Activated naive CD4-positive, alpha-beta T cell treated with anti-CD3 and anti-CD28 coated beads for 36 hours (primary cell): ENCODE measurements at places on chromosomes 7 and 10. TPM values are rescaled to one million over a fixed set of nuclear protein-coding genes. Genes with fewer than 3 reads are reported as not detected.
A peak's percentile ranks its signal among the peaks of the same experiment; 100 is the strongest.

SFRP5 gene
- not detected for total RNA-seq

THNSL1 gene
- total RNA-seq: 7.1 TPM

GJD4 gene
- total RNA-seq: not detected

UNC5B gene
- total RNA-seq: 0.05 TPM

GFRA1 gene
- not detected for total RNA-seq

GDF10 gene
- total RNA-seq: 0.19 TPM

FOXK1 gene
- 35.0 TPM for total RNA-seq

MYO1G gene
- total RNA-seq: 391 TPM

CTTNBP2 gene
- total RNA-seq: not detected

HMX2 gene
- 0.62 TPM for total RNA-seq

GIMAP7 gene
- 41.6 TPM for total RNA-seq

ZCCHC24 gene
- total RNA-seq: 0.52 TPM

HYAL4 gene
- total RNA-seq: not detected

SLC26A5 gene
- not detected for total RNA-seq

DNA sequence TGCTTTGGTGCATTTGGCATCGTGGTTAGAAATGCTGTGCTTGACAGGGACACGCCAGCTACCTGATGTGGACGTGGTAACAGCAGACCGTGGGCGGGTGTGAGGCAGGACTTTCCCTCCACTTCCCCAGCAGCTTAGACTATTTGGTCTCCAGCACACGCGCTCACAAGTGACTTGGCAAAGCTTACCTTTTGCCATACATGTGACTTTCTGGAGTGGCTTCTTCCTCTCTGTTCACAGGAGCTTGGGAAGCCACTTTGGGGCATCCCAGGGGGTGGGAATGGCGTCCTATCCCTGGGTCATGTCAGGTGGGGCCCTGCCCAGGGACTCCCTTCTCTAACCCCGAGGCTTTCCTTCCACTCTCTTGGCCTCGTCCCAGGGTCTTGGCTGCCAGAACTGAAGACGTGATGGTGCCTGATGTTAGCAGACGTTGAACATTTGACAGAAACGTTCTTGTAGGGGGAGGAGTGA lies 228.7 kb upstream of the KLF6 start:
- peak; percentile 67 for DNase-seq

DNA sequence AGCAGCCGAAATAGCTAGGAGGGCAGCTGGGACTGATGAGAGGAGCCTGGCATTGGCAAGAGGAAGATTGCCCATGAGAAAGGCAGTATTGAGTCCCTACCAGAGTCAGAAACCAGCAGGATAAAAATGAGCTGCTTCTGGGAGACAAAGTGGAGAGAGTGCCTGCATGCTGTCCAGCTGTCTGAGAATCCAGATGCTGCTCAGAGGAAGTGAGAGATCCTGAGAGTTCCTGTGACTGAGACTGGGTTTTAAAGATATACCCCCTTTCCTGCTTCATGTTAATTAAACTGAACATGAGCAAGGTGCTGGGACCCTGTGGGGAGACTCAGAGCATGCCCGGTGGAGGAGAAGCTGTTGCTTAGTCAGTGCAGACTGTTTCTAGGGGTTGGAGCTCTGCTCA lies 107.5 kb downstream of the KIF20B start:
- DNase-seq: no peak

- no peak for DNase-seq
Observed at GRCh38 chr7:50867034-50867356, 84.3 kb upstream of the GRB10 start.

GRCh38 chr10:77801474-77802161 lies 124.9 kb downstream of the DLG5 start:
- peak; percentile 53 for DNase-seq

- DNase-seq: no peak
Observed at GRCh38 chr10:10320956-10321355, 696.7 kb upstream of the CELF2 start.

DNA sequence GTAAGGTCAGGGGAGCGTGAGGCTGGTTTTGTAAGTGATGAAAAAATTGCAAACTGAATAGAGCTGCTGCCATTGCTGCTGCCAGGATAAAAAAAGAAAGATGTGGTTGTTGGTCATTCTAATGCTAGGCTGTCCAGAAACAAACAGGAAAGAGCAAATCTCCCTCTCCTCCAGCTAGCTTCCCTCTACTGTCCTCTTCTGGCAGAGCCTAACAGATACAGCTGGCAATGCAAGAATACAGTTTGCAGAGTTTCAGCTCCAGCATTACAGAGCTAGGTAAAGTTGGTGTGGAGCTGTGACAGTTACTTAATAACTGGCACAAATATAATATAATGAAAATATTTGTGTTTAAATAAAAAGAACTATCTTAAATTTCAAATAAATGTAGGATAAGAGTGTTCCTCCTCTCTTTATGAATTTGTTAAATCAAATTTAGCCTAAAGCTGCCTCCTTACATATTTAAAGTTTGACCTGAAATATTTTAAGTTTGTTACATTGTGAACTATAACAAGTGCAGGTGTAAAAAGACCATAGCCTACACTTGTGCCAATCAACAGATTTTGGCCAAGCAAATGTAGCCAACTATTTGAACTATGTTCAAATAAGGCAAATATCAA lies 407.7 kb downstream of the SH2D4B start:
- no peak for DNase-seq

- no peak for DNase-seq
Observed at GRCh38 chr10:88809621-88810020, 7.1 kb downstream of the LIPM start.

- DNase-seq: no peak
Observed at GRCh38 chr7:69893906-69894305, 295.6 kb downstream of the AUTS2 start.

DNA sequence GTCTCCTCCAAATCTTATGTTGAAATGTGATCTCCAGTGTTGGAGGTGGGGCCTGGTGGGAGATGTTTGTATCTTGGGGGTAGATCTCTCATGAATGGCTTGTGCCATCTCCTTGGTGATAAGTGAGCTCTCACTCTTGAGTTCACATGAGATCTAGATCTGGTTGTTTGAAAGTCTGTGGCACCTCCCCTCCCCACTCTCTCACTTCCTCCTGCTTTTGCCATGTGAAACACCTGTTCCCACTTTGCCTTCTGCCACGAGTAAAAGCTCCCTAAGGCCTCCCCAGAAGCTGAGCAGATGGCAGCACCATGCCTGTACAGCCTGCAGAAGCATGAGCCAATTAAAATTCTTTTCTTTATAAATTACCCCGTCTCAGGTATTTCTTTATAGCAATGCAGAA lies 23.5 kb downstream of the TMEM229A start:
- no peak for DNase-seq

DNA sequence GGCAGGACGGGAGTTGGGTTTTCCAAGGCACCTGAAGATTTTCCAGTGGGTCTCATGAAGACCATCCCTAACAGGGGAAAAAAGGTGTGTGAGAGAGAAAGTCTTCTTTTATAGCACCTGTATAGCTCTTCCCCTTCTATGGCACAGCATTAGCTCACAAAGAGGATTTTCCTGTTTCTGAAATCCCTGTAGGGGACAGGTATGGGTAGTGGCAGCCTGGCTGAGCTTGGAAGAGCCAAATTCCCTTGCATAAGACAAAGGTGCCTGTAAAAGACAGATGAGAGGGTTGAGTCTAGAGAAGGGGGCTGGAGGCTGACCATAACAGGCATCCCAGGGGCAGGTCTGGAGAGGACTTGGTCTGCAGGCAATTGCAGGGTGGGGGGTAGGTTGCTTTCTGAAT lies 63.7 kb downstream of the COL13A1 start:
- no peak for DNase-seq

DNA sequence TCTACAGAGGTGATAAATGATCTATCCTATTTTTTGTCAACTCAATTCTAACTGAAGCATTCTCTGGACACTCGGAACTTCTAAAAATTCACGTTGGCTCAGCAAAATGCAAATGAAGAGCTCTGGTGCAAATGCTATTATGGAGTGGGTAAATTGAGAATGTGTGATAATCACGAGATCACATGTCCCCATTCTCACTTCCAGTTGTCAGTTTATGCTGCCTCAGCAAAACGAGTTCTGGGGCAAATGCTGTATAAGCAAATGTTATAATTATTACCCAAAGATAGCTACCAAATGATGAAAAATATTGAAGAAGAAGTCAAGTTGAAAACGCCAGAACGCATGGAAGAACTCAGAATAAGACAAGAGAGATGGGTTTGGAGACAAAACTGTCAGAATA lies 29.4 kb downstream of the AKR1B1 start:
- DNase-seq: no peak

DNA sequence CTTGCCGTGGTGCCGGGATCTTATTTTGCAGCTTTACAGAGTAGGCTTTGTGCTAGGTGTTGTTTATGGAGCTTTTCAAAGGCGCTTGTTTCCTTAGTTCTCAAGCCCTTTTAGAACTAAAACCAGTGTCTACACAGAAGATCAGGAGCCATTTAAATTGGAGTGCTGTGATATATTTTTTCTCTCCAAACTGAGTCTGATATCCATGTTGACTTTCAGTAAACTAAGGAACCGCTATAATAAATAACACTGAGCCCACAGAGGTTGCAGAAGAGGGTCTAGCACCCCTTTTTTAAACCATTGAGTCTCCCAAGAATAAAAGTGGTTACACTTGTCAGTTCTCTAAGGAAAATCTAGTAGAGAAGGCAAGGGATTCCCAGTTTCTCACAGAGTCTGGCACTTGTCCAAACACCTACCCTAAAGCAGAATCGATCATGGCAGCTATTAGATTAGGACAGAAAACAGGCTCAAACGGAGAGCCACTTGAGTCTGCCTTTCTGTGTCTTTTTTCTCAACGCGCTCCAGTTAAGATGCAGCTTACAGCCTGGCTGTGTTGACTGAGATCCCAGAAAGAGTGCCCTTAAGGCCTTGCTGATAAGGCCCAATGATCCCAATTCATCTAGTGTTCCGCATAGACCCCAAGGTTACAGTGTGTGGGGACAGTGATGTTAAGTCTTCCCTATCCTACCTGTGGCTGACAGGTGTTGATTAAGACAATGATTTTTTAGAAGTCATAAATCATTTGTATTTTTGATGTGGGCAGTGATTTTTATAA lies 804 bp downstream of the TMEM106B start:
- DNase-seq: no peak

DNA sequence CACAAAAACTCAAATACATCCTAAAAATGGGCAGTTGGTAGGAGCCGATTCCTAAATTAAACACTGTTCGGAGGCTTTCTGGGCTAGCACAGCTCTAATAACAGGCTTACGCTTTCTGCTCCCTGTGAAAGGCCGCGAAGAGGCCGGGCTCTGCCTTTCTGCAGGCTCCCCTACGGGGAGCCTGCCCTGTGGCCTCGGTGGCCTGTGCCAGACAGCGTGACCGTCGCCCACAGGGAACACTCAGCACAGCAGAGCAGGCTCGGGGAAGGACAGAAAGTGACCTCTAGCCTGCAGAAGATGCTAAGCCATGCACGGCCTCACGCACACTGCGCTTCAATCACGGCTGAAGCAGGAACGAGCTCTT lies 64.2 kb downstream of the DIP2C start:
- no peak for DNase-seq

GRCh38 chr7:111855842-111856227 lies 293.5 kb upstream of the IMMP2L start:
- no peak for DNase-seq

GRCh38 chr10:24894728-24895127 lies 57.7 kb downstream of the PRTFDC1 start:
- DNase-seq: peak; percentile 36

DNA sequence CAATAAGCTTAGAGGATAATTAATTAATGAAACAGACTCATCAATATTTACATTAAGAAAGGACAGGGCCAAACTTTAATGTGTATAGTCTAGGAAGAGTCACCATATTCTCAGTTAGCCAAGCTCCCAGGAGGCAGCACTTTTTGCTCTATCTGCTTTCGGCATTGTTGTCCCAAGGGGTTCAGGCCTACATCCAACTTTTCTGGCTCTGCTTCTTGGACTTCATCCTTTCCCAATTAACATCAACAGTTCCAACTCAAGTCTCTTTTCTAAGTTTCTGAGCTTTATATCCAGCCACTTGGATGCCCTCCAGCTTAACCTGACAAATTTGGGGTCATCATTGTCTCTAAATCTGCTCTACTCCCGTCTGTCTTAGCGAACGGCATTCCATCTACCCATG lies 42.8 kb downstream of the GLI3 start:
- DNase-seq: no peak

- DNase-seq: no peak
Observed at GRCh38 chr10:24925799-24926198, 26.6 kb downstream of the PRTFDC1 start.

- DNase-seq: no peak
Observed at GRCh38 chr7:79199961-79200360, 253.5 kb downstream of the MAGI2 start.

DNA sequence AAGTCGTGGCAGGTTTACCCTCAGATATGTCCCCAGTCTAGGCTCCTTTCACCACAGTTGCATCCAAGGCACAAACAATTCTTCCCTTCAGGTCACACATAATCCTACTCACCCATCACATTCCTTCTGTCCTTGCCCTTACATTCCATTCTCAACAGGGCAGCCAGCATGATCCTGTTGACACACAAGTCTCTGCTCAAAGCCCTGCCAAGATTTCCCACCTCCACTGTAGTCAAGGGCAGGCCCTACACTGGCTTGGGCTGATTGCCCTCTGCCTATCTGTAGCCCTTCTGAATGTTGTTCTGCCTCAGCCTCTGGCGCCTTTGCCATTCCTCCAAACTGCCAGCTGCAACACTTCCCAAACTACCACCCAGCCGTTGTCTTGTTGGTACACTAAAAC lies 187.9 kb upstream of the AKR1E2 start:
- DNase-seq: no peak

DNA sequence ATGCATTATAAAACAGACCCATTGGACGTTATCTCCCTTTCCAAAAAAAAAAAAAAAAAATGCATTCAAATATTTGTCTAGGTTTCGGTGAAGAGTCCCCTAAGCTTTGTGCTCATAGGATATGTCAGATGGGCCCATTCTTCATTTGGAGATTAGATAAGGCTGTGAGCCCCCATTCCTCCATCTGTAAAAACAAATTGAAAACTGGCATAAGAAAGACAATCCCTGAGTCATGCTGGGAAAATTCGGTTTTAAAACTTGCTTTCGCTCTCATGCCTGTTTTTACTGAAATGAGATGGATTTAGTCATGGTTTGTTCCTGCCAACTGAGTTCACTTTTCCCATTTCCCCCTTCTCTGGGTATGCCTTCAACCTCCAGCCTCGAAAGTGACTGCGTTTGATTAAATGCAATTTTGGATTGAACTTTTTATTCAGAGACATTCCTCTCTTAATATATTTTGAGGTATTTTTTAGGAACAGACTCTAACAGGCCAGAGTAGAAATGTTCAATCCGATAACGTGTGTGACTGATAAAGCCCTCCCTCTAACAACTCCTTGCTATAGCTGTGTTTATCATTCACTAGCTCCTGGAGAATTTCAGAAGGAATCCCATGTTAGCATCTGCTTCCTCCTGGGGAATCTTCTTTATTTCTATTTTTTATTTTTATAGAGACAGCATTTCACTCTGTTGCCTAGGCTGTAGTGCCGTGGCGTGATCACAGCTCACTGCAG lies 190.9 kb upstream of the LYZL2 start:
- no peak for DNase-seq

- peak; percentile 10 for DNase-seq
Observed at GRCh38 chr10:49309691-49310411, 10.9 kb downstream of the C10orf71 start.

DNA sequence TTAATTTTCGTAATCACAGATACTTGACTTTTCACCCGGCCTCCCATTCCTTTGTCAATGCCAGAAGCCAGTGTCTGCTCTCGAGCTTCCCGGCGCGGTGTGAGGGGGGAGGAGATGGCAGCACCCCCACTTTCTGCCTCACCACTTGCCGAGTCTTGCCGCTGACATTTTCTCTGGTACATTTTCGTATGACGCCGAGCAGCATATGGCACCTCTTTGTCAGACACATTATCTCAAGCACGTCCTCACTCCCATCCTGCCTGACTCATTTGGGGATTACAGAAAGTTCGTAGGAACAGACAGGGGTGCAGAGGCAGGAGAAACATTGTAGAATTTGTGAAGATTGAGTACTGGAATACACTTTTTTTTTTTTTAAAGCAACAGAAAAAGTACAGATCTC lies 60.8 kb upstream of the SORCS3 start:
- no peak for DNase-seq
